Spinal cord (tissue), 10 donors: ENCODE measurements at places on chromosomes 3 and 15. TPM values are rescaled to one million over a fixed set of nuclear protein-coding genes. Genes with fewer than 3 reads are reported as not detected.

INKA1 gene
- 7.6 TPM for total RNA-seq

PP2D1 gene
- not detected for total RNA-seq

GP5 gene
- total RNA-seq, result 0.69 TPM

ISLR2 gene
- 5.2 TPM for total RNA-seq

CADPS gene
- 251 TPM for total RNA-seq

CLDN18 gene
- not detected for total RNA-seq

DNA sequence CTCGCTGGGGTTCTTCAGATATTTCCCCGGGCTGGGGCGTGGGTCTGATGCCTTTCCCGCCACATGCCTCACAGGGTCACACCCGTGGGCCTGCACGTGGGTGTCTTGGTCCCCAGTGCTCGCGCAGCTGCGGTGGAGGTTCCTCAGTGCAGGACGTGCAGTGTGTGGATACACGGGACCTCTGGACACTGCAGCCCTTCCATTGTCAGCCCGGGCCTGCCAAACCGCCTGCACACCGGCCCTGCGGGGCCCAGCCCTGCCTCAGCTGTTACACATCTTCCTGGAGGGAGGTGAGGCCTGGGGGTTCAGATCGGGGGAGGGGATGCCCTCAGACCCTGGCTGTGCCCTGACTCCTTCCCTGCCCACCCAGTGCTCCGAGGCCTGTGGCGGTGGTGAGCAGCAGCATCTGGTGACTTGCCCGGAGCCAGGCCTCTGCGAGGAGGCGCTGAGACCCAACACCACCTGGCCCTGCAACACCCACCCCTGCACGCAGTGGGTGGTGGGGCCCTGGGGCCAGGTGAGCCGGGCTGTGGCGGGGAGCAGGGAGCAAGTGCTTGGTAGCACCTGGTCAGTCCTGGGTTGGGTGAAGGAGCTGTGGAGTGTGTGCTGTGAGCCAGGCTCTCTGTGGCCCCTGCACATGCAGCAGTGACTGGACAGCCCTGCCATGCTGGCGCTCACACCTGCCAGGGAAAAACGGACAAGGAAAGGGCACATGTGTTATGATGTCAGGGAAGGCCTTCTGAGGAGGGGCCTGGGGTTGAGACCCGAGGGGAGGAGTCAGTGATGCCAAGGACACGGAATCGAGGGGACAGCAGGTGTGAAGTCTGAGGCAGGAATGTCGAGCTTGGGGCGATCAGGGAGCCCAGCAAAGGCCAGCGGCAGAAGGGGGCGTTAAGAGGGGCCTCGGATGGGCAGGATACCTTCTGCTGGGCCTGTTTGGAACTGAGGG lies 88.9 kb downstream of the TBC1D2B start:
- no peak for DNase-seq

GRCh38 chr15:70486451-70487386 lies 276.6 kb downstream of the UACA start:
- DNase-seq, result no peak

- no peak for DNase-seq
Measured at GRCh38 chr15:38271895-38272294, 19.3 kb downstream of the SPRED1 start.

DNA sequence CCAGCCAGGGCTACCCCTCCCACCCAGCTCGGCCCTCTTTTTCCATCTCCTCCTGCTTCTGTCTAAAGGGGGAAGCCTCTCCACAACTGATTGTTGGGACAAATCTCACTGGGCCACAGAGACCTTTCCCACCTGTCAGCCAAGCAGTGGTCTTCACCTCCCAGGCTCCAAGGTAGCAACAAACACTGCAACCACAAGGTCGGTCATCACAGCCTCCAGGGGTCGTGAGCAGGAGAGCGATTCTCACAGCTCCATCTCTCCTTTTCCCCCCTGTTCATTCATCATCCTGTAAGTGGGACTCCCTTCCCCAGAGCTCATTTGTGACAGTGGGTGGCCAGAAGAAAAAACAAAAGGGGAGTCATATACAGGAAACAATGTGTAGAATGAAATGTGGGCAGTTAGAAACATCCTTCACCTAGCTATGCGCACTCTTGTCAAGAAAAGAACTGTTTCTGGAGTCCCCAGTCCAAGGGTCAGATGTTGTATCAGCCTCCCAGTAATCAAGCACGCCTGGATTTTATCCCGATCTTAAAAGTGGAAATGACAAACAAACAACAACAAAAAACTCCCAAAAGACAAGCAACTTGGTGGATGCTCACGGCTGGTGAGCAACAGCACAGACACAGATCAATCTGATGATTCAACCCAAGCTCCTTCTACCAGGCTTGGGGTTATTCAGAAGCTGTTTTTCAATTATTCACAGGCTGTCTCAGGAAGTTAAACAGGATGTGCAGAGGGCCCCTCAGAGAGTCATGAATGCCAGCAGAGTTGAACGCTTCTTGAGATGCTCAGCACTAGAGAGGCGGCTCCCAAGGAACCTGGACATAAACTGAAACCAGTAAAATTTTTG lies 22.4 kb downstream of the LYZL4 start:
- DNase-seq, result no peak

DNA sequence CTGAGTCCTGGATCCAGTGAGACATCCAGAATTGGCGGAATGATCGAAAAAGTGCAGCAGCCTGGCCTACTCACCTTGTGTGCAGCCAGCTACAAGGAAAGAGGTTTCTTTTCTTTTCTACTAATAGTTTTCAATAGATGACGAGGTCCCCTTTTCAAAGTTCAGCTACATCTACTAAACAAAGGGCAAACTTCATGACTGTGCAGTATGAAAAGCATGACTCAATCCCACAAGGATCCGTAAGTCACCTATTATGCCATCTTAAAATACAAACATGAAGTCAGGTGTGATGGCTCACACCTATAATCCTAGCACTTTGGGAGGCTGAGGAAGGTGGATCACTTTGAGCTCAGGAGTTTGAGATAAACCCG lies 16.7 kb downstream of the MIX23 start:
- DNase-seq, result no peak
